ENCODE measurements at places on chromosomes 3 and 15.
A peak's percentile ranks its signal among the peaks of the same experiment; 100 is the strongest.

GRCh38 chr3:105527949-105528348, 161.2 kb downstream of the ALCAM start:
- no peak overlapping the region for H3K4me3 ChIP-seq
- H3K27ac ChIP-seq, result no peak overlapping the region
- H3K36me3 ChIP-seq, result no peaks in the 10 kb centered on the region
- no peaks in the 10 kb centered on the region for H3K27me3 ChIP-seq
- no peak for DNase-seq
- H3K4me1 ChIP-seq, result no peaks in the 10 kb centered on the region

DNA sequence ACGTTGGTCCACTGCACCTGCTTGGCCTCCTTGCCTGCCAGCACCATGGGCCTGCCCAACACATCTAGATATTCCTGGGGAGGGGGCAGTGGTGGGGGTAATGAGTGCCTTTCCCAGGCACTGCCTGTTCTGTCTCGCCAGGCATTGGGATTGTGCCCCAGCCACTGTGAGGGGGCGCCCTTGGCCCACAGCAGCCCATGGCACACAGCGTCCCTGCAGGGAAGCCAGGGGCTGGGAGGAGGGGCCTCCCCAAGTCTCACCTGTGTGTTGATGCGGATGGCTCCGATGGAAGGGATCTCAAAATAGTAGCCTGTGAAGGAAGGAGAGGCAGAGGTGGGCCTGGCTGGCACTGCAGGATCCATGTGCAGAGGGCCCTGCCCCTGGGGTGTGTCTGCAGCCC, 18.7 kb upstream of the TMEM115 start:
- no peak overlapping the region for H3K4me3 ChIP-seq
- DNase-seq, result no peak
- no peaks in the 10 kb centered on the region for H3K27me3 ChIP-seq
- H3K27ac ChIP-seq, result no peak overlapping the region
- no peaks in the 10 kb centered on the region for H3K36me3 ChIP-seq

DNA sequence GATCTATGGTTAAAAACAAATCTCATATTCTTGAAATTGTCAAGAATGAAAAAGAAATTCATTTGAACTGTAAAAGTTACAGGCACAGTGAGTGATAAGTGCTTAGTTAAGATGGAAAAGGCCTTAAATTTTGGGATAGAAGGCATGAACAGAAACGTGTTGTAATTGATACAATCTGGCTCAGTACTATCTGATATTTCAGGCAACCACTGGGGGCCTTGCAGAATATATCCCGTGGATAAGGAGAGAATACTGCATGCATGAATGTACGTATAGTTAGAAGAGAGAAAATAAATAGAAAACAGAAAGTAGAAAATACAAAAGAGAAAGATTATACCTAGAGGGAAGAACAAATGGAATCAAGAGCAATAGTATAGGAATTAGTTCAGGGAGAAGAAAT, 741.4 kb upstream of the CCDC54 start:
- H3K27me3 ChIP-seq, result no peaks in the 10 kb centered on the region
- no peaks in the 10 kb centered on the region for H3K36me3 ChIP-seq
- H3K4me3 ChIP-seq, result no peak overlapping the region
- DNase-seq, result no peak
- no peak overlapping the region for H3K27ac ChIP-seq
- H3K4me1 ChIP-seq, result no peaks in the 10 kb centered on the region

DNA sequence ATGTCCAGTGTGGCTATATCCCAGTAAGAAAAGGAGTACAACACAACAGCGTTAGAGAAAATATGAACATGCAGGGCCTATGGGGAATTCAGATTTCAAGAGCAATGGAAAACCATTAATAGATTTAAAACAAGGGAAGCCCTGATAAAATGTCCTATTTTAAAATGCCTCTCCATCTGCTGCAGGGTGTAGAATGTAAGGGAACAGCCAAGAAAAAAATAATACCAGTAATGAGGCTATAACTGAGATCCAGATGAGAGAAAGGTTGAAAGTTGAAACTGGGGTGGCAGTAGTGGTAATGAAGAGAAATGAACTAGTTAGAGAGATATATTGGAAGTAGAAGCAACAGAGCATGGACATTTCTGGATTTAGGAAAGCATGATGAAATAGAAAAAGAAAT, 226.1 kb downstream of the KCNMB2 start:
- DNase-seq, result no peak
- H3K27ac ChIP-seq, result no peak overlapping the region
- H3K36me3 ChIP-seq, result no peaks in the 10 kb centered on the region
- no peaks in the 10 kb centered on the region for H3K27me3 ChIP-seq
- no peak overlapping the region for H3K4me3 ChIP-seq
- peaks cover 5% of the 10 kb centered on the region for H3K4me1 ChIP-seq

- DNase-seq, result no peak
- H3K36me3 ChIP-seq, result peaks cover 9% of the 10 kb centered on the region
- H3K4me3 ChIP-seq, result no peak overlapping the region
- H3K27ac ChIP-seq, result peak overlapping the region; percentile 76
- H3K27me3 ChIP-seq, result no peaks in the 10 kb centered on the region
- peaks cover 48% of the 10 kb centered on the region for H3K4me1 ChIP-seq
Measured at GRCh38 chr3:122104515-122105194, 49.5 kb downstream of the CD86 start.

GRCh38 chr3:3578718-3579117, 220.5 kb upstream of the LRRN1 start:
- no peaks in the 10 kb centered on the region for H3K27me3 ChIP-seq
- no peak for DNase-seq
- no peaks in the 10 kb centered on the region for H3K36me3 ChIP-seq
- H3K27ac ChIP-seq, result no peak overlapping the region

GRCh38 chr3:31213869-31214486, 318.7 kb upstream of the STT3B start:
- no peaks in the 10 kb centered on the region for H3K36me3 ChIP-seq
- peak; percentile 79 for DNase-seq
- peak overlapping the region; percentile 40 for H3K4me3 ChIP-seq
- H3K4me1 ChIP-seq, result peaks cover 31% of the 10 kb centered on the region
- peak overlapping the region; percentile 67 for H3K27ac ChIP-seq

DNA sequence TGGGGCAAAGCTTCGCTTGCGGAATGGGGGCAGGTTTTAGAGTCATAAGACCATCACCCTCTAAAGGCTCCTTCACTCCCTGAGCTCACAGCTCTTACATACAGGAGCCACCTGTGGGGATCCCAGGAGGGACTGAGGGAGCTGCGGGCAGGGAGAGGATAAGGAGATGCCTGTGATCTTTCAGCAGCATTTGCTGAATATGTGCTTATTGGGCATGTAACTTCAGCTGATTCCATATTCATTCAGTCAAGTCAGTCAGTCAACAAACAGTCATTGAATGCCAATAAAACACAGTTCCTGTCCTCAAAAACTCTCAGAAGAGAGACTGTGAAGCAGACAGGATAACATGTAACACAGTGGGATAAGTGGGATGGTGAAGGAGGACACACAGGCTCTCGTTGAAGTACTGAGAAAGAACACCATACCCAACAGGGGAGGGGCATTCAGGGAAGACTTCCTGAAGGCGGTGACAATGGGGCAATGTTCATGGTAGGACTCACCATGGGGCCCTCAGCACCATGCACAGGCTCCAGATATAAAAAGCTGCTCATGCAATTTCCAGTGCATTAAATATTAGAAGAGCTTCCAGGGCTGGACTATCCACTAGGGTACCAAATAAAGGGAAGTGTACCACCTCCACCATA, 240.9 kb downstream of the UACA start:
- no peaks in the 10 kb centered on the region for H3K36me3 ChIP-seq
- no peak overlapping the region for H3K27ac ChIP-seq
- H3K4me3 ChIP-seq, result no peak overlapping the region

DNA sequence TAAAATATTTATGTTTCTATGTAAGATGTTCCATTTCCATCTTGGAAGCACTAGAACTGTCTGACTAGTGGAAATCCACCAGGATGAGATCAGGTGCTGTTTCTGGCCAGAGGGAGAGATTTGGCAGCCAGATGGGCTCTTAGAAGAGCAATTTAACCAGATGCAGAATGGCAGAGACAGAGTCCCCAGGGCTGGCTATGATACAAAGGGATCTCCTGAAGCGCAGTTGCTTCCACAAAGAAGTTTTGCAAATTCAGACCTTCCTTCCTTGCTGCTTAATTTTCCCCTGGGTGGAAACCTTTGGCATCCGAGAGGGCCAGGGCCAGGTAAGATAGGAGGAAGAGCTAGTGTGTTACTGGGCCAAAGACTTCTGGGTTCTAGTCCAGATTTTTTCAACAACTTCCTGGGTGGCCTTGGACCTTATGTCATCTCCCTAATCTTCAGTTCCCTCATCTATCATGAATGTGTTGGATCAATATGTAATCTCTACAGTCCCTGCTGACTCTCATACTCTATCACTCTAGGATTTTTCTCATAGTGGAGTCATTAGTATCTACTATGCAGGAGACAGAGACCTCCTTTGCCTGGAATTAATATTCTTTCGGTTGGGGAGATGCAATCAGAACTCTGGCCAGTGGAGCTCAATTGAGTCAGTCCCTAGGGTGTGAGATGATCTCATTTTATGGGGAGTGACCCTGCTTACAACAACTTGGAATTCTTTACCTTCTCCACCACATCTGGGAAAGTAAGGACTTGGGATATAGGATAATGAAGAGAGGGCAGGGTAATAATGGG, 41.1 kb upstream of the NDUFB4 start:
- no peak overlapping the region for H3K4me3 ChIP-seq
- H3K4me1 ChIP-seq, result peaks cover 3% of the 10 kb centered on the region
- no peaks in the 10 kb centered on the region for H3K36me3 ChIP-seq
- no peak for DNase-seq

- no peaks in the 10 kb centered on the region for H3K4me1 ChIP-seq
- H3K27ac ChIP-seq, result no peak overlapping the region
- no peak for DNase-seq
- H3K4me3 ChIP-seq, result no peak overlapping the region
- no peaks in the 10 kb centered on the region for H3K27me3 ChIP-seq
Measured at GRCh38 chr3:50304601-50305000, 1.2 kb upstream of the HYAL1 start.

GRCh38 chr15:57455929-57456328, 79.6 kb downstream of the CGNL1 start:
- H3K4me3 ChIP-seq, result no peak overlapping the region
- DNase-seq, result no peak
- no peaks in the 10 kb centered on the region for H3K36me3 ChIP-seq
- no peaks in the 10 kb centered on the region for H3K27me3 ChIP-seq
- no peaks in the 10 kb centered on the region for H3K4me1 ChIP-seq

DNA sequence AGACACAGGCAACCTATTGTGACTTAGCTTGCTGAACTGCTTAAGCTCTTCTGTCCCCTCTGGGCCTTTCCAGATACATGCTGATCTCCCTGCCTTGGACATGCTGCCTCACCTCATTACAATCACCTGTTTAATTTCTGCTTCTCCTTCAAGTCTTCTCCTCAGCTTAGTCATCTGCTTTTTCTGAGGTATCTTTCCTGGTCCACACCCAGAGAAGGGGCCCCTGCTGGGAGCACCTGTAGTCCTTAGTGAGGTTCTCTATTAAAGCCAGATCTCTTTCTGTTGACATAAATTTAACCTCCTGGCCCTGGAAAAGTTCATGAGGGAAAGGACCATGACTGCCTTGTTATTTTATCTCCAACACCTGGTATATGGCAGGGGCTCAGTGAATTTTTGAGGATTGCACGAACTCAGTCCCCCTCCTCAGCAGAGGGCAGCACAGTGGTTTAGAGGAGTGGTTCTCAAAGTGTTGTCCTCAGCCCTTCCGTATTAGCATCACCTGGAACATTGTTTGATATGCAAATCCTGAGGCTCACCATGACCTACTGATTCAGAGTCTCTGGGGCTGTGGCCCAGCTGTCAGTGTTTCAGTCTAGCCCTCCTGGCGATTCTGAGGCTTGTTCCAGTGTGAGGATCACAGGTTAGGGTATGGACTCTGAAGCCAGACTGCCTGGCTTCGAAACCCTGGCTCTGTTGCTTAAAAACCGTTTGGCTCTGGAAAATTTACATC, 12.7 kb downstream of the COL6A6 start:
- DNase-seq, result no peak
- H3K36me3 ChIP-seq, result no peaks in the 10 kb centered on the region
- no peak overlapping the region for H3K27ac ChIP-seq
- no peak overlapping the region for H3K4me3 ChIP-seq
- H3K27me3 ChIP-seq, result no peaks in the 10 kb centered on the region

GRCh38 chr3:34183114-34183513, 384.7 kb downstream of the PDCD6IP start:
- H3K27ac ChIP-seq, result no peak overlapping the region
- H3K27me3 ChIP-seq, result no peaks in the 10 kb centered on the region
- no peak overlapping the region for H3K4me3 ChIP-seq

- peaks cover 33% of the 10 kb centered on the region for H3K4me1 ChIP-seq
- peaks cover 70% of the 10 kb centered on the region for H3K36me3 ChIP-seq
- no peak for DNase-seq
- no peak overlapping the region for H3K4me3 ChIP-seq
- H3K27ac ChIP-seq, result no peak overlapping the region
- no peaks in the 10 kb centered on the region for H3K27me3 ChIP-seq
Measured at GRCh38 chr15:74625693-74626092, 10.1 kb downstream of the CLK3 start.

DNA sequence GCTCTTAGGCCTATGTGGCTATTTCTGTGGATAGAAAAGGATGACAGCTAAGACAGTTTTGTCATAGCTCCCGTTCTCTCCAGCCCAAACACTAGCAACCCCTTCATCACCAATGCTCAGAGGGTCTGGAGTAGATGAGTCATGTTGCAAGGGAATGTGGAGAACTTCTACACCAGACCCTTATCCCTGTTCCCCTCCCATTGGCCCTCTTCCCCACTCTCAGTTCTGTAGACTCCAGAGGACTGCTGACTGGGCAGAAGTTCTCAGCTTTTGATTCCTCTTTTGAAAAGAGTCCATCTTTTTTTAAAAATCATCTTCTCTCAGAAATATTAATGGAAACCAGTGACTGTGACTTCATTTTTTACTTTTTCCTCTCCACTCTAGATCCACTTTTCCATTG, 2.4 kb upstream of the MYZAP start:
- no peaks in the 10 kb centered on the region for H3K36me3 ChIP-seq
- H3K4me3 ChIP-seq, result no peak overlapping the region
- no peak overlapping the region for H3K27ac ChIP-seq
- DNase-seq, result no peak
- peaks cover 5% of the 10 kb centered on the region for H3K27me3 ChIP-seq
- no peaks in the 10 kb centered on the region for H3K4me1 ChIP-seq

GRCh38 chr15:66621491-66622467, 56.0 kb upstream of the LCTL start:
- no peak overlapping the region for H3K27ac ChIP-seq
- no peaks in the 10 kb centered on the region for H3K36me3 ChIP-seq
- no peak for DNase-seq

GRCh38 chr3:105806359-105806758, 62.5 kb downstream of the CBLB start:
- DNase-seq, result no peak
- H3K27ac ChIP-seq, result no peak overlapping the region
- H3K36me3 ChIP-seq, result no peaks in the 10 kb centered on the region
- no peak overlapping the region for H3K4me3 ChIP-seq

All from GM12878 (cell line).